GM12878 (cell line): ENCODE measurements at places on chromosomes 6 and 20.

- DNase-seq: no peak
Measured at GRCh38 chr20:39036011-39036410, 73.9 kb downstream of the DHX35 start.

- no peak for DNase-seq
Measured at GRCh38 chr20:48153103-48153502, 367.8 kb upstream of the SULF2 start.

DNA sequence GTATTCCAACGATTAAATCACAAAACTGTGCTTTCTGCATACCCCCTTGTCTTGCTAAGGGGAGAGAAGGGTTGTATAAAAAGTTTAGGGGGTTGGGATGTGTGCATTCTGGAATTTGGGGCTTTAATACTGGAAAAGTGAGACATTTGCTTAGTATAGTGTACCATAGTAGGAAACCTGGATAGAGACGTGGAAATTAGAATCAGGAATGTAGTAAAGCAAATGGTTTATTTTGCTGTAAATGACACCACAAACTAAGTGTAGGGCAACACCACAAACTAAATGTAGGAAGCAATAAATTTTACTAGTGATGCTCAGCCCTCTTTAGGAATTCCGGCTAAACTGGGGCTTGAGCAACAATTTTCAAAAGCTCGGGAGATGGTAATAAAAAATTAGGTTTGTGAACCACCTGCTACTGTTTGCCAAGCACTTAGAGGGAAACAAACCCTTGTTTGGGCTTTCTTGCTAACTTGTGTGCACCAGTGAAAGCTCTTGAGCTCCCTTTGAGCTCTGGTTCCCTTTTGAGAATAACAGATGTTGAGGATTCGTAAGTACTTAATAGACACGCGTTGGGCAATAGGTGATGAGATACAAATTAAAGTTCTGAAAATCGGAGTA lies 13.8 kb downstream of the BRD2 start:
- DNase-seq: no peak

GRCh38 chr6:96907498-96907897 lies 9.8 kb upstream of the NDUFAF4 start:
- DNase-seq: peak; percentile 44

GRCh38 chr6:160766989-160767646 lies 65.1 kb downstream of the PLG start:
- DNase-seq: no peak

DNA sequence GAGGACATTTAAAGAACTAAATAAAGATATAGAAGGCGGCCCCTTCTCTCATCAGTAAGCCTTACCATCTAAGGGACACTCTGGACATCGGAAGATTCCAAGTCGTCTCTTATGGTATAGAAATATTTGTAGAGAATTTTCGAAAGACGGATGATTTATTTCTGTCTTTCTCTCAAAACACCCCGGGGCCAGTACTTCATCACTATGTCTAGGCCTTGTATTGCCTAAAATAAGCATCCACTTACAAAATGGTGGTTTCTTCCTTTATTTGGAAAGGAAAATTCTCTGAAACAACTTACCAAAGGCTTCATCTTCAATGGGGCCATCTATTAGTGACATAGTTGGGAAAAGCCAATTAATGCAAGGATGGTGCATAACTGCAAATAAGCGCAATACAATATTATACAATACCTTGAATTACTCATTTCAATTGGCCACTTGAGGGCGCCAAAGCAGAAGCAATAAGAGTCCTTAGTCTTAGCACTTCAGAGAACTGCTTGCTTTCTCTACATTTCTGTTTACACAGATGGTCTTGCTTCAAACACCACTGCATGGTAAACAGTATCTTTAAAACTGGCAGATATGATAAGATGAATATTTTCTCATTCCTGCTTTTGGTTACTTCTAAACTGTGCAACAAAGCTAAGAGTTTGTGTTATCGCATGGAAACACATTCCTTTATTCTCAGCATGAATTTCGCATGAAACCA lies 113.2 kb downstream of the VIP start:
- DNase-seq: peak; percentile 8

- DNase-seq: no peak
Measured at GRCh38 chr6:81900616-81901015, 148.1 kb upstream of the TENT5A start.

GRCh38 chr20:50608750-50609104 lies 82.6 kb downstream of the RIPOR3 start:
- DNase-seq: no peak

- no peak for DNase-seq
Measured at GRCh38 chr20:20063941-20064702, 11.8 kb downstream of the CFAP61 start.

GRCh38 chr20:51368461-51369211 lies 173.9 kb downstream of the NFATC2 start:
- DNase-seq: no peak

- DNase-seq: no peak
Measured at GRCh38 chr20:53876956-53877355, 193.4 kb downstream of the BCAS1 start.

DNA sequence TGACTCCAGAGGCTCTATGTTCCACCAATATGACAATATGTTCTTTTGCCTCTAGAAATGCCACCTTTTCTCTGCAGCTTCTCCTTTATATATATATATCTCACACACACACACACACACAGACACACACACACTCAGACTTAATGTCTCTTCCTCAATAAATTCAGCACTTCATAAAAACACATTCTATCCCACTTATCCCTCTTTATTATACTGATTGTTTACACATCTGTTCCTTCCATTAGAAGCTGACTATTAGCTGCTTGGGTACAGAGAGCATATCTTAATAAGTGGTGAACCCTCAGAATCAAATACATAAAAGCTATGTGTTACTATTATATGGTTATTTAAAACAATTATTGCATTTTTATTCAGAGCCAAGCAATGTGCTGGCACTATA lies 23.3 kb downstream of the NRSN1 start:
- no peak for DNase-seq

DNA sequence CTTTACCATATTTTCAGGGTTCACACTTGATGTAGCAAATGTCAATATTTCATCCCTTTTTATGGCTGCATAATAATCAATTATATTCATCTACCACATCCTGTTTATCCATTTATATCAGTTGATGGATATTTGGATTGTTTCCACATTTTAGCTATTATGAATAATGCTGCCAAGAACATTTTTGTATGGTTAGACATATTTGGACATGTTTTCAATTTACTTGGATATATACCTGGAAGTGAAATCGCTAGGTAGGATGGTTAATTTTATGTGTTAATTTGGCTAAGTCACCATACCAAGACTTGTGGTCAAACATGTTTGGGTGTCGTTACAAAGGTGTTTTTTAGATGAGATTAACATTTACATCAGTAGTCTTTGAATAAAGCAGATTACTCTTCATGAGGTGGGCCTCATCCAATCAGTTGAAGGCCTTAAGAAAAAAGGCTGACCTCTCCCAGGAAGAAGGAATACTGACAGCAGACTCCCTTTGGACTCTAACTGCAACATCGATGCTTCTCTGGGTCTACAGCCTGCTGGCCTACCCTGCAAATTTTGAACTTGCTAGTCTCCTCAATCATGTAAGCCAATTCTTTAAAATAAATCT lies 196.5 kb downstream of the BACH2 start:
- no peak for DNase-seq

DNA sequence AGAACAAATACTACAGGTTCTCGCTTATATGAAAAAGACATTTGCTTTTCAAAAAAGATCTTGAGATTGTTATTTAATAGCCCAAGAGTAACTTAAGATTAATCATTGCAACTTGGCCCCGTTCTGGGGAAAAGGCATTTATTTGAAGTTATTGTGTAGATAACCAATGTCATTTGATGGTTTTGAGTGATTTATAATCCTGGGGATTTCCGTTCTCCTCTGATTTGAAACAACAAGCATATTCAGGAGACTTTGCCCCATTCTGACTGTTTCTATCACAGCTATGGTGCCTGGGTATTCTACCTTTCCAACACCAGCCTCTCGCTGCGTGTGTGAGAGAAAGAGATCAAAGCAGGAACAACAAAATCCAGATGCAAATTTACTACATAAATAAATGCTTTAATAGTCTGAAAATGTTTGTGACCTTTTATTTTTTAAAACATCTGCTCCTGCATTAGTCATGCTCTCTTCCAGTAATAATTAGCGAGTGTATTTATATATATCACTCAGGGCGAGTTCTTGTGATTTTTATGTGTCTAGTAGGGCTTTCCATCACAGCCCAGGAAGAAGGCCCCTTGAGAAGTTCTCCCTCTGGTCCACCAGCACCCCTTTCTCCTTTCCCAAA lies 197.9 kb upstream of the FOXQ1 start:
- DNase-seq: no peak

DNA sequence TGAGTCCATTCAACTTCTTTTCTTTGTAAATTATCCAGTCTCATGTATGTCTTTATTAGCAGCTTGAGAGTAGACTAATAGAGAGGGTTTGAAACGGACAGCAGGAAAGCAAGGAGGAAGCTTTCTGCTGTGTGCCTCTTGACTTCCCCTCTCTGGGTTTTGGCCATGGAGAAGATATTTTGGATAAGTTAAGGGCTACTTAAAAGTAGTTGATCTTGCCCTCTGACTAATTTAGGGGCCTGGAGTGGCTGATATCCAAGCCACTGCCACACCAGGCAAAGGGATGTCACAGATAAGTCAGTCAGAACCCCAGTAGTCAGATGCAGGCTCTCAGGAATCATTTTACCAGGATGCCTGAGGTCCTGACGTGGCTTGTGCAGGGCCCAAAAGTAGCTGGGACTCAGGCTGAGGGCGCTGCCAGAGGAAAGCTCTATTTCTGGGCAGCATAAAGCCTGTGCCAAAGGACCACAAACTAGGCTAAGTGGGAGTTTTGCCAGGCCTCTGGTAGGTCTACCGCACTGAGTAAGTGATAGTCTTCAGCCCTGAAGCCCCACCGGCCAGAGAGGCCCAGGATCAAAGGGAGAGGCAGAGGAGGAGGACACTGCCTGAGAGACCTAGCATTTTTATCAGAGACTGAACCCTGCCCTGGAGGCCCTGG lies 41.6 kb upstream of the IYD start:
- no peak for DNase-seq

- DNase-seq: no peak
Measured at GRCh38 chr20:1930165-1930564, 35.0 kb downstream of the SIRPA start.

- DNase-seq: no peak
Measured at GRCh38 chr6:4209196-4209595, 73.8 kb upstream of the ECI2 start.

GRCh38 chr6:30397697-30398096 lies 52.7 kb downstream of the RPP21 start:
- no peak for DNase-seq

DNA sequence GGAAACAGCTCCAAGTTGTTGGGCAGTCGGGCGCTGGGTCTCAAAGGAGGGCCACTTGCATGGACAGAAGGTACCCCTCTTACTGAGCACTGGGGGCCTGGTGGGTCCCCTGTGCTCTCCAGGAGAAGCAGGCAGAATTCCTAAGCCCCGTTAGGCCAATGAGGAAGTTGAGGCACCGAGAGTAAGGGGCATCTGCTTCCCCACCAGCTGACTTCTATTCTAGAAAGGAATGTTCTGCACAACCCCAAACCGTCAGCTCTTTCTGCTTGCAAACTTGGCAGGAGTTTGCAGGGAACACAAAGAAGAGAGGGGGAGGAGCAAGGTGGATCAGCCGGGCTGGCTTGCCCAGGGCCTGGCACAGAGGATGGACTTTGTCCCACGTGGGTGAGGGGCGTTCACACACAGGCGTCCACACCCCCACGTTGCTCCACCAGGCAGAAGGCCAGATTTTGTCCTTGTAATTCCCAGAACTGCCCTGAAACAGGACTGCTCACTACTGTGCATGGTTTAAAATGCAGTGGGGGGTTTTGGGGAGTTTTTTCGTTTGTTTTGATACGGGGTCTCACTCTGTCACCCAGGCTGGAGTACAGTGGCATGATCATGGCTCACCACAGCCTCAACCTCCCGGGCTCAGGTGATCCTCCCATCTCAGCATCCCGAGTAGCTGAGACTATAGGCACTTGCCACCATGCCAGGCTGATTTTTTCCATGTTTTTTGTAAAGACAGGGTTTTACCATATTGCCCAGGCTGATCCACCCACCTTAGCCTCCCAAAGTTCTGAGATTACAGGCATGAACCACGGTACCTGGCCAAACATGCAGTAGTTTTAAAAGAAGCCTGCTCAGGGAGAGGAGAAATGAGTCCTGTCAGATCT lies 93.3 kb downstream of the SNX5 start:
- DNase-seq: no peak

GRCh38 chr6:138527411-138528088 lies 28.3 kb upstream of the NHSL1 start:
- DNase-seq: no peak

GRCh38 chr6:18978337-18979128 lies 591.4 kb downstream of the RNF144B start:
- no peak for DNase-seq

DNA sequence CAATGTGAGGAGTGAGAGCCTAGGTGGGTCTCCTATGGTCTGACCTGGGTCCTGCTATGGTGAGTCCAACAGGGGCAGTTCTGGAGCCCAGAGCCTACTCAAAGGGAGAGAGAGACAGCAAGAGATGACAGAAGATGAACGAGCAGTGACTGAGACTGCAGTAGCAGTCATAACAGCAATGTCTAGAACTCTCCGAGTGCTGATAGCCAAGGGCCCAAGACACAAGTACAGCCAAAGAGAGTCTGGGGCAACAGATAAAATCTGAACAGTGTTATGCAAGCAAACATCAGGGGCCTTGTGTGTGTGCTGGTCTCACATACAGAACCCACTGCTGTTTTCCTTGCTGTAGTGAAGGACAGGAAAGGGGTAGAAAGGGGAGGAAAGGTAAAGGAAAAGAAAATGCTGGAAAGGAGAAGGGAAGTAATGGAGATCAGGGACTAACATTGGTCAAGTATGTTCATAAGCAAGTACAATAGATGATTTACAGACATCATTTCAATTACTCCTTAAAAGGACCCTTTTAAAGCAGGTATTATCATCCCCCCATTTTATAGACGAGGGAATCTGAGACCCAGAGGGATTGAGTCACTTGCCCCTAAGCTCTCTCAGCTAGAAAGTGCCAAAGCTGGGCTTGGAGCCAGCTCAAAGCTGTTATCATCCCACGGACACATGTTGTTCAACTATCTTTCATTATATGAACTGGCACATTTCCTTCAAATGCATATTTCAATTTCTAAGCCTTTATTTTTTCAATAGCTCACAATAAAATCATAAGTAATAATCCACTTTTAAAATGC lies 182.3 kb upstream of the RAB32 start:
- DNase-seq: no peak

DNA sequence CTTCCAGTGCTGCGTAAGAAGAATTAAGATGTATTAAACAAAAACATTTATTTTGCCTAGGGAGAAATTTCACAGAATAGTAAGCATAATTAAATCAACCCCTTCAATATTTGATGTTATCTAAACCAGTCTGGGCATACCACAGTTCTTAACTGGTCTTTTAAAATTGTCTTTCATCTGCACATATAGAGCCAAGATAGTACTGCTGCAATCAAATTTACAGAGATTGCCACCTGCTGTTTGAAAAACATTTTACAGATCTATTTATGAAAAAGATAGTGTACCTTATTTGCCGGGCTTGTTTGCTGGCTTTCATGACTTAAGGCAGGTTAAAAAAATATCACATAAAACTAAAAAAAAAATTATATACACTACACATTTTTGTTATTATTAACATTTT lies 323.2 kb downstream of the ADGRB3 start:
- no peak for DNase-seq
